Uterine smooth muscle cell (primary cell): ENCODE measurements at places on chromosomes 7 and 10. TPM values are rescaled to one million over a fixed set of nuclear protein-coding genes. Genes with fewer than 3 reads are reported as not detected.

The C10orf62 gene
- 0.11 and 0.37 TPM in 2 replicates for total RNA-seq

The SLC29A4 gene
- 0.66 and 3.6 TPM in 2 replicates for total RNA-seq

The TCAF2 gene
- total RNA-seq, result 1.4 and 1.9 TPM in 2 replicates

The TMEM213 gene
- total RNA-seq, result not detected in 2 replicates

The LIMK1 gene
- total RNA-seq, result 63.9 and 91.1 TPM in 2 replicates

The IGF2BP3 gene
- 3.1 and 3.5 TPM in 2 replicates for total RNA-seq

The PPP1R9A gene
- 1.9 and 2.6 TPM in 2 replicates for total RNA-seq

The TRIM73 gene
- 0.55 and 0.62 TPM in 2 replicates for total RNA-seq

The SLC39A12 gene
- under 0.01 TPM in 1 of 2 replicates, not detected in the other for total RNA-seq

The PNLIPRP2 gene
- not detected in 2 replicates for total RNA-seq

The SPAM1 gene
- total RNA-seq, result not detected in 2 replicates

The CPA1 gene
- total RNA-seq, result not detected in 2 replicates

The DENND2A gene
- total RNA-seq, result 14.9 and 22.5 TPM in 2 replicates

The ZNF488 gene
- under 0.01 TPM in 2 replicates for total RNA-seq

The MYO3A gene
- not detected in 2 replicates for total RNA-seq

The SLC26A5 gene
- total RNA-seq, result not detected in 2 replicates

The AOC1 gene
- total RNA-seq, result not detected in 2 replicates

The FIS1 gene
- 225 and 261 TPM in 2 replicates for total RNA-seq

The GRB10 gene
- 34.5 and 60.1 TPM in 2 replicates for total RNA-seq

The LBX1 gene
- not detected in 2 replicates for total RNA-seq

The PGAM1 gene
- total RNA-seq, result 355 and 484 TPM in 2 replicates

The EN2 gene
- not detected in 2 replicates for total RNA-seq

The STRIP2 gene
- 8.7 and 14.8 TPM in 2 replicates for total RNA-seq

The OR2A7 gene
- total RNA-seq, result 0.12 TPM in 1 of 2 replicates, not detected in the other

The FRMD4A gene
- 35.4 and 48.5 TPM in 2 replicates for total RNA-seq

The CEP41 gene
- 10.2 and 17.2 TPM in 2 replicates for total RNA-seq

The HTR5A gene
- under 0.01 TPM in 1 of 2 replicates, not detected in the other for total RNA-seq

The MMRN2 gene
- 3.9 and 14.9 TPM in 2 replicates for total RNA-seq

The CYP2C8 gene
- not detected in 2 replicates for total RNA-seq

The IRF5 gene
- 0.11 and 0.37 TPM in 2 replicates for total RNA-seq

The OR2A12 gene
- total RNA-seq, result not detected in 2 replicates

The INA gene
- 0.50 and 1.3 TPM in 2 replicates for total RNA-seq

The SAMD8 gene
- total RNA-seq, result 39.5 and 48.4 TPM in 2 replicates

The ATOH7 gene
- not detected in 2 replicates for total RNA-seq

The TRIM50 gene
- not detected in 2 replicates for total RNA-seq

The FGFR2 gene
- total RNA-seq, result 0.44 and 1.7 TPM in 2 replicates

The CALML3 gene
- not detected in 2 replicates for total RNA-seq

The PDE6C gene
- not detected in 2 replicates for total RNA-seq

The AKR1C4 gene
- not detected in 2 replicates for total RNA-seq

The MKX gene
- total RNA-seq, result 11.6 and 28.9 TPM in 2 replicates

The ZCWPW1 gene
- total RNA-seq, result 1.4 TPM in 2 replicates

The CYP26A1 gene
- not detected in 2 replicates for total RNA-seq

The CCDC146 gene
- total RNA-seq, result 0.87 and 1.1 TPM in 2 replicates

The RBP4 gene
- not detected in 2 replicates for total RNA-seq

The RNF148 gene
- 0.66 and 1.1 TPM in 2 replicates for total RNA-seq

The AKR1C1 gene
- 72.2 and 86.1 TPM in 2 replicates for total RNA-seq
